ENCODE measurements at places on chromosomes 11 and 22.

- no peak for DNase-seq
Measured at GRCh38 chr22:48832592-48832991, 995.1 kb downstream of the BRD1 start.

- DNase-seq: no peak
Measured at GRCh38 chr22:38305471-38306448, 11.5 kb downstream of the CSNK1E start.

DNA sequence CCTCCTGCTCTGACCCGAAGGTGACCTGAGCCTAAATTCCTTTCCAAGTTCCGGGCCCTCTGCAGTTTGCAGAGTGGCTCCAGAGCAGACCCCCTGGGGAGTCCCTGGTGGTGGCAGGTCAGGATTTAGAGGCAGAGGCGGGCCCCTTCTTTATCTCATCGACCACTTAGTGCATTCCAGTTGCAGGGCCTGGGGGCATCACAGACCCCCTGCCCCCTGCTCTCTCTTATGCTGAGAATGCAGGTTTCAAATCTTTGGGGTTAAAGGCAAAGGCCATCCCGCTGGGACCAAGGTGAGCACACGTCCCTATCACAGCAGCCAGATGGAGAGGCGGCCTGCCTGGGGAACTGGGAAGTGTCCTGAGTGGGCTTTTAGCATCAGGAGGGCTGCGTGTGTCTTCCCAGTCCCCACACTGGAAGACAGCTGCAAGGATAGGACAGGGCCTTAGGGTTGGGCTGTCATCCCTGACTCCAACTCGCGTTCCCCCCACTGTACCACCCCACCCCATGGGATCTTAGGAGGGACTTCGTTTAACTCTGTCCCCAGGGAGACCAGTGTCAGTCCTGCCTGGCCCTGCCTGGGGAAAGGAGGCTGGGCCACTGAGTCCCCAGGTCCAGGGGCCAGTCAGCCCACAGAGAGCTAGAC is 11.3 kb downstream of the DERL3 start:
- no peak for DNase-seq

- no peak for DNase-seq
Measured at GRCh38 chr11:32962016-32962415, 53.7 kb upstream of the DEPDC7 start.

DNA sequence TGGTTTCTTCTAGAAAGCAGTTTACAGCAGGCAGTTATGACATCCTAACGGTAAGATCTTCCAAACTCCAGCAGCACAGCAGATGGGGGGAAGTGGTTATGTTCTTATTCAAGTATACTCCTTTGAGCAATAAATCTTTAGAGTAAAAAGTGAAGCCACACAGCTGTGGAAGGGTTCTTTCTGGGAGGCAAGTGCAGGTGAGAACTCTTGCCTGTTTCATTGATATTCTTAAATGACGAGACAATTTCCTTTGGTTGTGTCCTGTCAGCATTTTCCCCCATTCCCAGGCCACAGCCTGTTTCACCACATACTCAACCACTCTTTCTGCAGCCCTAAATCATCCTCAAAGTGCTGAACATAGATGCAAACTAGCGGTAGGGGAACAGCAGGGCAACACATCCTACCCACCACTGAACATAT is 207.3 kb upstream of the MTNR1B start:
- DNase-seq: no peak

DNA sequence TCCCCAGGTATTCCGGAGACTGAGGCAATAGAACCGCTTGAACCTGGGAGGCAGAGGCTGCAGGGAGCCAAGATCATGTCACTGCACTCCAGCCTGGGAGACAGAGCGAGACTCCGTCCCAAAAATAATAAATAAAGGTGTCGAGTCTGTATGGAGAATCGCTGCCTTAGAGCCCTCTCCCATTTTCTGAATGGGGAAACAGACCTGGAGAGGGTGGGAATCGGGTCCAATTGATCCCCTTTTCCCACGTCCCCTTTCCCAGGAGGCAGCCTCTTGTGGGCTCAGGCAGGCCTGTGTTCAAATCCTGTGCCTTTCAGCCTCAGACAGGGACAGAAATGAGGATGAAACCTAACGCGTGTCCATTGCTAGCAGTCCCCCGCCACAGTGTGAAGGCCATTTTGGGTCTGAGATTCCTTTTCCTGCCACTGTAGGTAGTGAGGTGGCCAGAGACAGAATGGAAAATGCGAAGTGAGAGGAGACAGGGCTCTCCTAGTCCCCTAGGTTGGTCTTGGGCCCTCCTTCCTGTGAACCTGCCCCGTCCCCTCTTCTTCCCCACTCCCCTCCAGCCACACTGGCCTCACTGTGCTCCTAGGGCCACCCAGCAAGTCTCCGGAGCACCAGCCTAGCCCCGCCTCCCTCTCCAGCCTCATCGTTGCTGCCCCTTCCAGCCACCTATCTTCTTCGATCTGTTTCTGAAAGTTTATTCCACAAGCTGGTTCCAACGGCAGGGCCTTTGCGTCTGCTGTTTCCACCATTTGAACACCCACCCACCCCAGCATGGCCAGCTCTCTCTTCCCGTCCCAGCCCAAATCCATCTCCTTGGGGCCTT is 2.7 kb upstream of the POLDIP3 start:
- no peak for DNase-seq

GRCh38 chr11:11531131-11531908 is 90.5 kb downstream of the GALNT18 start:
- peak; percentile 41 for DNase-seq

DNA sequence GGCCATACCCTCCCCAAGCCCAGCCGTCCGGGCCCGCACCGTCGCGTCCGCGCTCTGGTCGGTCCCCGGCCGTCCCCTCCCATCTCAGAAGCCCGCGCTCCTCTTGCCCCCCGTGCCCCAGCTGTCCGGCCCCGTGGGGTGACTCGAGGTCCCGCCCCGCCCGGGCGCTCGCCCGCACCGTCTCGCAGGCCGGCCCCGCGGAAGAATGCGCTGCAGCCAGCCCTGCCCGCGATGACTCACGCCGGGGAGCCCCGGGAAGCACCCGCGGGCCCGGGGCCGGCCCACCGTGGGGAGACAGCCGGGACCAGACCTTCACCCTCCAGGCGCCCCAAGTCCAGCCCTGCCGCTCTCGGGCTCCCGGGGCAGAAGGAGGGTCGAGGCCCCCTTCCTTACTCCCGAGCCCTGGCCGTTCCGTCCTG is 320 bp upstream of the PHLDA2 start:
- no peak for DNase-seq

DNA sequence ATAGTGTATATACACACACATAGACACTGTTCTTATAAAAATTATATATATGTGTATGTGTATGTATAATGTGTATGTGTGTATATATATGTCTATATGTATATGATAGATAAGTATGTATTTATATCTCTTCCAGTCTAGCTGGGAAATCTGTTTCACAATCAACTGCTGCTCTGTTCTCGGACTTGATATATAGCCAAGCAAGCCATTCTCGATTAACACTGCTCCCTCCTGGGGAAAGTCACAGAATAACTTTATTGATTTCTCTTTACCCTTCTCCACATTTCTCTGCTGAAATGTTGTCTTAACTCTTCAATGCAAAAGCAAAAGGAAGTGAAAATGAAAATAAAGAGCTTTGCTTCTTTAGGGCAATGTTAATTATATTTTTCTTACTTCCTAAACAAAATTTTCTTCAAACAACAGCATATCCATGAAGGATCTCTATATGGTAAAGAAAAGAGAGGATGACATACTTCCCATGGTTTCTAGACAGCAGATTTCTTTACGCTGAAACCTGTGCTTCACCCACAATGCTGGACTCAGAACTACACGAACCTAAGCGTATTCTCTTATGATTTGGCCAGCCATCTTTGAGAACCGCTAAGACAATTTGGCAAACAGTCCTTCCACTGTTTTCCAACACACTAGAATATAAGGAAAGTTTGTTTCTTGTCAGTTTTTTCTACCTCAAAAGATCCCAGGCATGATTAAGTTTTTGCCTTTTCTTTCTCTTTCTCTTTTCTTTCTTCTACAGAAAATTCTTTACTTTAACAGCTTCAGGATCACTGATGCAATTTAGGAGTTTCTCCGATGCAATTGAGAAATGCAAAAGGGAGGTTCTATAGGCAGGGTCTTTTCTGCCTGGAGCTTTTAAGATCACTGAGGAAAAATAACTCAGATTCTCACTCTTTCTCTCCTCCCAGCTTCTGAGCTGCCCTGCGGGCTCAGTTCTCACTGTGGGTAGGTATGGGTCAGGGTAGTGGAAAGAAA is 1.9 kb downstream of the BLID start:
- no peak for DNase-seq

All from NCI-H1694 (cell line).